ENCODE measurements at places on chromosomes 7 and 10.

DNA sequence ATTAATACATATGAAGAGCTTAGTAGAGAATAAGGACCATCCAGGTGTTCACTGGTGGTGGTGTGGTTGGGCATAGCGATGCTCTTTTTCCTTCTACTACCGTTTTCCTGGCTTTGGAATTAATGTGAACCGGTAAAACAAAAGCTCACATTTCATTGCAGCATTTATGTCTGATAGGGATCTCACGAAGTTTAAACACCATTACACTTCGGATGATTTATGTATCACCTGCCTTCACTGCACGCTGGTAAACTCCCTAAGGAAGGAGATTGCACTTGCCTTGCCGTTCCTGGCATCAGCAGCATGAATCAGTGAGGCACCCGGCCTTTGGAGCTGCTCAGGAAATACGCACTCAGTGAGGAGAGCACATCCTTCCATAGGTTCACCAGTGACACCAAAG lies 47.5 kb downstream of the WIPF3 start:
- DNase-seq: no peak

DNA sequence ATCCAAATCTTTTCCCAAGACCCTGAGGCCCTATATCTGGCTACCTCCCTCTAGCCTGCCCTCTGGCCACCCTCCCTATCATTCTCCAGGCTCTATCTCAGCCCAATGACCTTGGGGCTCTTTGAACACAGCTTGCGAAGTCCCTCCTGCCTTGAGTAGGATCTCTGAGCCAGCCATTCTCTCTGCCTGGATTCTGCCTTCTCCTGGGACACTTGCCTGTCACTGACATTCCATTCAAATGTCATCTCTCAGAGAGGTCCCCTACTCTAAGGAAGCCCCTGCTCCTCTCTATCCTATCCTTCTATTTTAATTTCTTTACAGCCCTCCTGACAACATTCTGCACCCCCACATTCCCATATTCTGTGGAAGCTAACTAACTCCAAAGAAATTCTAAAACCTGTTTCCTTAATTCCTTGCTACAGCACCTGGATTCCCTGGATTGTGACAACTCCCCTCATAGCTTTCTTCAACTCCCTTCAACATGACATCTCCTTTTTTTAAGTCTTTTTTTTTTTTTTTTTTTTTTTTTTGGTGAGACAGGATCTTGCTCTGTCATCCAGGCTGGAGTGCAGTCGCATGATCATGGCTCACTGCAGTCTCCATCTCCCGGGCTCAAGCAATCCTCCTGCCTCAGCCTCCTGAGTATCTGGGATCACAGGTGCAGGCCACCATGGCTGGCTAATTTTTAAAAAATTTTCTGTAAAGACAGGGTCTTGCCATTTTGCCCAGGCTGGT lies 81.0 kb upstream of the ASAH2 start:
- no peak for DNase-seq

DNA sequence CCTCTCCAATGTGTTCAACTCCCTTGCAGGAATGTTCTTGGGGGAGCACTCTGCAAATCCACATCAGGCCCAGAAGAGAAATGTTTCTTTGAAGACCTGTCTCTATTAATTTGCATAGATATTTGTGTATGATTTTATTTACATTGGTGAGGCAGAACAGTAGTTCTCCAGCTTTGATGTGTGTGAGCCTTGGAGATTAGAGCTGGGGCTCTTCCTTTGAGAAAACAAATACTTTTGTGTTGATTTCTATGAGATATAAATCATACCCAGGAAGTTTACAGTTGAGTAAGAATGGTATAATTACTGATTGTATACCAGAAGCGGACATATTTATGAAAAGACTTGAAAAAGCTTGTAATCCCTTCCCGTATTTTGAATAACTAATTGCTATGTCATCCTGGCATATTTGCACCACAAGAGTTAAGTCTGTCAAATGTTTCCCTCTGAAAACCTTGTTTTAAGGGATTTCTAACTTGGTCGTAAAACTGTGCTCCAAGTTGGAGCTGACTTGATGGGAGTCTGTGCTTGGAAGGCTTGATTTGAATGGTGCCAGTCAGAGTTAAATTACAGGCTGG lies 468.5 kb downstream of the LRMDA start:
- DNase-seq: no peak

- DNase-seq: no peak
These were observed 13.6 kb downstream of the OPALIN start for GRCh38 chr10:96345222-96345621.
